ENCODE measurements at places on chromosomes 7 and 10.

DNA sequence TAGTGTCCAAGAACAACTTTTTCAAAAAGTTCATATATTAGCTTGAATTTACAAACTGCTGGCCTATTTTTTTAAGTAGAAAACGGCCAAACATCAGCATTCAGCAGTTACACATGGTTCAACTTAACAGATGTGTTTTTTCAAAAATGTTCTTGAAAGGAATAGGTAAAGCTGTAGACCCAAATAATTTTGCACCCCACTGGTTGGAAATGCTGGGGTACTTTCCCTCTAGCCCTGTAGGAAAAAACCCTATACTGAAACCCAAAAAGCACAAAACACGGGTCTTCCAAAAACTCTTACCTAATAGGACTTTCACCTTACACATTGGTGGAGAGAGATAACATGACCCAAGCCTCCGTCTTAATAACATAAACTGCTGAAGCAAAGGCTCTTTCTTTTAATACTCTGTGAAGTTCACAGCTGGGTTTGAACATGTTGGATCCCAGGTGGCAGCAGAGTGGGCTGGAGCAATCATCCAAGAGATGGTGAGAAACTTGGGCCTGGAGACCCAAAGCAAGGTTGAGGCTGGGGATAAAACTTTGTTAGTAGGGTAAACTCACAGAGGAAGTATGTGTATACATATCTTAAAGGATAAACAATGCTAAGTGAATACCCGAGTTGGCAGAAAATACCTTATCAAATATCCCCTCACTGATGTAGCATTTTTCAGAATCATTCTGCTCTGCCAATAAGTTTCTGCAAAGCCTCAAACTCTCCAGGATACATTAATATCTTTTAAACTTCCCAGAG is 629 bp upstream of the DNAJC9 start:
- no peak for DNase-seq

- no peak for DNase-seq
Observed at GRCh38 chr7:81484261-81484660, 285.6 kb downstream of the HGF start.

DNA sequence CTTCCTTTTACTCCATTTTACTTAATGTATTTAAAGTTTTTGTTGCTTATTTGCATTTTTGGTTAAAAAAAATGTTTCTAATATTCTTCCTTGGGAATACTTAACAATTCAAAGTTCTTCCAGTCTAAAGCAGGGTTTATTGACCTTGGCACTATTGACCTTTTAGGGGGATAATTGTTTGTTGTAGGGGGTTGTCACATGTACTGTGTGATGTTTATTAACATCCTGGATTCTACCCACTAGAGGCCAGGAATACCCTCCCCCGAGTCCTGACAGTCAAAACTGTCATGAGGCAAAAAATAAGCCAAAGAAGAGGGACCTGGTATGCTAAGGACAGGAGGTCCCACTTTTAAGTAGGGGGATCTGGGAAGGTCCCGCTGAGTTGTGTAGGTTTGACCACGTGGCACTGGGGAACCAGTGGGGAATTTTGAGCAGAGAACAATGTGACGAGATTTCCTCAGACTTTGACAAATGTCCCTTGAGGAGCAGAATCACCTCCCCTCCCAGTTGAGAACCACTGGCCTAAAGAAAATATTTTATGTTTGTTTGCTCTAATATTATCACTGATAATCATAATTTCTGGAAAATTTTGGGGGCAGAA is 178.3 kb upstream of the PRR15 start:
- DNase-seq, result no peak

GRCh38 chr10:86931872-86932271 is 25.5 kb downstream of the MMRN2 start:
- DNase-seq, result no peak

- no peak for DNase-seq
Observed at GRCh38 chr7:158343936-158344455, 243.6 kb downstream of the PTPRN2 start.

GRCh38 chr7:134731616-134732015 is 47.8 kb upstream of the CALD1 start:
- no peak for DNase-seq

GRCh38 chr10:79463578-79464496 is 18.4 kb upstream of the ZCCHC24 start:
- no peak for DNase-seq

DNA sequence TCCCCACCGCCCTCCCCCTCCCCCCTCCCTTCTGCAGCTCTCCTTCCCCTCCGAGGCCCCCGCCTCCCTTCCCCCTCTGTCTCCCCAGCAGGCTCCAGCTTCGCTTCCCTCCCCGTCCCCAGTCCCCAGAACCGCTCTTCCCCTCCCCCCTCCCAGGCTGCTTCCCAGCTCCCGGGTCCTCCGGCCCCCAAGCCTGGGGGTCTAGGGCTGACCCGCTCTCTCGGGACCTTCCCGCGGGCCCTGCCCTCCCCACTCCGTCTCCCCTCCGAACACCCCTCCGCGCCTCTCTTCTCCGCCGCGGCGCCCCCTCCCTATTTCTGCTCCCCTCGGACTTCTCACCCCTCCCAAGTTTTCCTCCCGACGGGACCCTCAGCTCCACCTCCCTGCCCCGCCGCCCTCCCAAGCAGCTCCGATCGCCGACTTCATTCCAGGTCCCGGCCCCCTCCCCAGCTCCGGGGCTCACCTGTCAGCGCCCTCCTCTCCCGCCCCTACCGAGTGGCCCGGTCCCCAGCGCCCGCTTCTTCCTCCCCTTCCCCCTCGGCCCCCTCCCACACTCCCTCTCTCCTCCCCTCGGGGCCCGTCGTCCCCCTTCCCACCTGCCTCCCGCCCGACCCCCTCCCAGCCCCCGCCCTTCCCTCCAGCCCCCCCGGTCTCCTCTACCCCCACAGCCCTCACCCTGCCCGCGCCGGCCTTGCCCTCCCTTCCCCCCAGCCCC is 990 bp downstream of the ZNF467 start:
- no peak for DNase-seq

GRCh38 chr10:29767968-29768367 is 133.2 kb upstream of the SVIL start:
- no peak for DNase-seq

DNA sequence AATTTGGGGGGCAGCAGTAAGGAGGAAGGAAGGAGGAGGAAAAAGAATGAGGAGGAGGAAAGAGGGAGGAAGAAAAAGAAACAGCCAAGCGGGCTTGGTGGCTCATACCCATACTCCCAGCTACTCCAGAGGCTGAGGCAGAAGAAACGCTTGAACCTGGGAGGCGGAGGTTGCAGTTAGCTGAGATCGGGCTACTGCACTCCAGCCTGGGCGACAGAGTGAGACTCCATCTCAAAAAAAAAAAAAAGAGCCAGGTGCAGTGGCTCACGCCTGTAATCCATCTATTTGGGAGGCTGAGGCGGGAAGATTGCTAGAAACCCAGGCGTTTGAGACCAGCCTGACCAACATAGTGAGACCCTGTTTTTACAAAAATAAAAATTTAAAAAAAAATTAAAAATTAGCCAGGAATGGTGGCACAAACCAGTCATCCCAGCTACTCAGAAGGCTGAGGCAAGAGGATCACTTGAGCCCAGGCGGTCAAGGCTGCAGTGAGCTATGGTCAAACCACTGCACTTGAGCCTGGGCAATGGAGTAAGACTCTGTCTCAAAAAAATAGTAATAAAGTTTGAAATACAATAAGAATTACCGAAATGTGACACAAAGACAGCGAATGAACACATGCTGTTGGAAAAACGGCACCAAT is 14.1 kb upstream of the CRCP start:
- no peak for DNase-seq

GRCh38 chr7:17132726-17133125 is 165.7 kb upstream of the AHR start:
- DNase-seq, result no peak

- DNase-seq, result no peak
Observed at GRCh38 chr10:29319205-29319781, 30.4 kb downstream of the LYZL1 start.

DNA sequence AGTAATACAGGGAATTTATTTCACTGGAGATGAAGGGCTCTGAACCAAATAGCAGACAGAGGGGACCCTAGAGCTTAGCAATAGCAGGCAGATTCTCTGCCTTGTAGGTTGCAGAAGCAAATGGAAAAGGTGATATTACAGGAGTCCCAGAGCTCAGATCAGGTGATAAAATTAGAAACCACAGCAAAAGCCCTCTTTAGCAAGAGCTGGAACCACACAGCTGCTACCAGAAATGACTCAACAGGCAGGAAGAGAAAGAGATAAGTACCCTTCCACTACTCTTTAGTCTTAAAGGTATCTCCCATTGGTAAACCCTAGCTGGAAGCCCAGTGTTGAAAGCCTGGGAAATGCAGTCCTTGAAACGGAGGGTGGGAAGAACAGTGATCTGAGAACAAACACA is 535.6 kb upstream of the GHITM start:
- no peak for DNase-seq

- no peak for DNase-seq
Observed at GRCh38 chr7:132871419-132871818, 210.5 kb downstream of the CHCHD3 start.

- no peak for DNase-seq
Observed at GRCh38 chr7:141752634-141753033, 11.3 kb upstream of the TAS2R3 start.

DNA sequence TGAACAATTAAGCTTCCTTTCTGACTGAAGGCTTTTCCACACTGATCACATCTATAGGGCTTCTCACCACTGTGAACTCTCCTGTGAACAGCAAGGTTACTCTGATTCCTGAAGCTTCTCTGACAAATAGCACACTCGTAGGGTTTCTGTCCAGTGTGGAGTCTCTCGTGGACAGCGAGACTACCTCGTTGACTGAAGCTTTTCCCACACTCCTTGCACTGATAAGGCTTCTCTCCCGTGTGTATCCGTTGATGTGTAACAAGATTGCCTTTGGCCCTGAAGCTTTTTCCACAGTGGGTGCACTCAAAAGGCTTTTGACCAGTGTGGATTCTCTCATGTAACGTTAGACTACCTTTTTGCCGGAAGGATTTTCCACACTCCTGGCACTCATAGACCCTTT is 4.4 kb downstream of the ZNF32 start:
- DNase-seq, result no peak

DNA sequence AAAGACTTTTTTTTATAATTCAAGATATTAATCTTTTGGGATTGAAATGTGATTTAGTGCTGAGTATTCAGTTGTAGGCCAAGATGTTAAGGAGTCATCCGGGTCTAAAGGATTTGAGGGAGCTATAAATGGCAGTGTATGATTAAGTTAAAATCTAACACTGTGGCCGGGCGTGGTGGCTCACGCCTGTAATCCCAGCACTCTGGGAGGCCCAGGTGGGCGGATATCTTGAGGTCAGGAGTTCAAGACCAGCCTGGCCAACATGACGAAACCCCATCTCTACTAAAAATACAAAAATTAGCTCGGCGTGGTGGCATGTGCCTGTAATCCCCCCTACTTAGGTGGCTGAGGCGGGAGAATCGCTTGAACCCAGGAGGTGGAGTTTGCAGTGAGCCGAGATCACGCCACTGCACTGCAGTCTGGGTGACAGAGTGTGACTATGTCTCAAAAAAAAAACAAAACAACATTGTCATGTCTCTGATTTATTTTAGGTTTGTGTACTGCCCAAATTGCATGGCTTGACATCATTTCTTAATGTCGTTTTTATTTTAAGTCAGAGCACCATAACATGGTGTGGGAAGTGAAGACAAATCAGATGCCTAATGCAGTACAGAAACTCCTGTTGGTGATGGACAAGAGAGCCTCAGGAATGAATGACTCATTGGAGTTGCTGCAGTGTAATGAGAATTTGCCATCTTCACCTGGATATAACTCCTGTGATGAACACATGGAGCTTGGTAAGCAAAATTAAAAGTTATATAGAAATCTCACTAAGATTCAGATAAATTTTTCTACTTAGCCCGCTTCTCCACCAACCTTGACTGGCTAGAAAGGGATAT is 10.7 kb downstream of the HBP1 start:
- no peak for DNase-seq

DNA sequence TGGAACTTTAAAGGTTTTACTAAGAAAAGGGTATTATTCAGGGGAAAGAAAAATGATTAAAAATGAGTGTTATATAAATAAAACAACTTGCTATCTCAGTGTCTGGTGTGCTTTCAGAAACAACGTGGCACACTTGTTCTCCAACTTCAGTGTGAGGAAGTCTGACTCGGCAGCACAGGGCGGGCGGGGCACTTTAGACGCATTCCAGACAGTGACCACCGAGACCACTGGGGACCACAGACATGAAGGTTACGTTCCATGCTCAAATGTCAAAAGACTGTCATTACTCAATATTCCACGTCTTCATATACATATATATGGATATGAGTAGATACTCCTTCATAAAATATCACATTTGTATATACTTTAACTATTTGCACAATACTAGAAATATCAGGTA is 87.0 kb downstream of the LARP4B start:
- DNase-seq, result no peak

DNA sequence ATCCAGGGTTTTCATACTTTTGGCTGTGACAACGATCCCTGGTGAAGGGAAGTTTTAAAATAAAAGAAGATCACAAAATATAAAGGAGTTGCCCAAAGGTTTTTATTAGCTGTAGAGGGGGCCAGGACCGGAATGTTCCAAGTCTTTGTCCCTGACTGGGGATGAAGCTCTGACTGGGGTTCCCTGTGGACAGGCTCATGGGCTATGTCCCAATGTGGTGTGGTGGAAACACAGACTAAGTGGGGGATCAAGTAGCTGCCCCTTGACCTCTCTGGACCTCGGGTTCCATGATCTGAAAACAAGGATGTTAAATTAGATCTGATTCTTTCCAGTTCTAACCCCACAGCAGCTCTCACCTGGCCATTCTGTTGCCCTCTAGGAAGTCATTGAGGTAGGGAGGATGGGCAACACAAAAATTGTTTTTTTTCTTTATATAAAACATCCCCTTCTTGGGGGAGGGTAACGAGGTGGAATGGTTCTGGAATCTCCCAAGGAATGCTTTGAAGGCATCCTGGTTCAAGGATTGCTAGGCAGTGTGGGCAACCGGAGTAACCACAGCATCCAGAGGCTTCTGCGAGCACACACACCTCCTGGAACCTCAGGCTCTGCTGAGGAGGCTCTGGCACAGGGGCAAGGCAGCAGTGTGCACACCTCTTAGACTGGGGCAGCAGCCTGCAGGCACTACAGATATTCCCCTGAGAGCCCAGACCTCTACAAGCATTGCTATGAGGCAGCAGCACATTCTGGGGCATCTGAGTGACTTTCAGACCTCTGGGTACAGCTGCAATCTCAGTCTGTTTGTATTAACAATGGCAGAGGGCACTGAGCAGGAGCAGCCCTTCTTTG is 21.4 kb upstream of the CRYGN start:
- no peak for DNase-seq
